ENCODE measurements at places on chromosomes 4 and X.

DNA sequence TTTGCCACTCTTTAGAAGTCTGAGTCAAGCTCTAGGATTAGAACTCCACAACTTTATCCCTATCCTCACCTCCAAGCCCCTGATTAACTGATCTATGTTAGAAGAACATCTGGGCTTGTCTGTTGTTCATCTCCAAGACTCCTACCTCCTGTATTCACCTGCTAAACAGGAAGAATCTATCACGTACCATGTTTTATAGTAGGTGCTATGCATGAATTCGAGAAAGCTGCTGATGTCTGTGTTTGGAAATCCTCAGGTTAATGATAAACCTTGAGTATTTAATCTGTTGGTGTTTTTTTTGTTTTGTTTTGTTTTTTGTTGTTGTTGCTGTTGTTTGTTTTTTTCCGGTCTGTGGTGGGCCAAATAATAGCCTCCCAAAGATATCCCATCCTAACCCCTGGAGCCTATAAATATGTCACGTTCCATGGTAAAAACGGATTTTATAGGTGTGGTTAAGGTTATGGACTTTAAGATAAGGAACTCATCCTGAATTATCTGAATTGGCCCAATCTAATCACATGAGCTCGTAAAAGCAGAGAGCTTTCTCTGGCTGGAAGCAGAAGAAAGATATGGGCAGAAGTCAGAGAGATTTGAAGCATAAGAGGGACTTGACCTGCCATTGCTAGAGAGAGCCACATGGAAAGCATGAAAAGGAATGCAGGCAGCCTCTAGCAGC, 101.2 kb upstream of the DUSP21 start:
- no peak for DNase-seq

GRCh38 chrX:123330229-123330942, 146.3 kb downstream of the GRIA3 start:
- peak; percentile 32 for DNase-seq

DNA sequence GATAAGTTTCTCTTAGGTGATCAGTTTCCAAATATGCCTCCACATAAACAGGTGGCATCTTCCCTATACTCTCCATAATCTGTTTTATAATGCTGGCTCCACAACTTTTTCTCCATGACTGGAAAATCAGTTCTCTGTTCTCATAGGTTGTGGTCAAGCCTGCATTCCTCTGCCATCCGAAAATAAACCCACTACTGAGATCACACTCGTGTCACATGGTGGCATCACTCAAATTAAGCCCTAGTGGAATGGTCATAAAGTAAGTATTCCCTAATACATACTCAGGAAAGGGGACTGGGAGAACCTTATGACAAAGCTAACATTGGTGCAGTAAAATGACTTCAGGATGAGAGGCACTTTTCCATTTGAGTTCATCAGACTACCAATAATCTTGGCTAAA, 37.6 kb downstream of the MAGED4B start:
- DNase-seq: no peak

DNA sequence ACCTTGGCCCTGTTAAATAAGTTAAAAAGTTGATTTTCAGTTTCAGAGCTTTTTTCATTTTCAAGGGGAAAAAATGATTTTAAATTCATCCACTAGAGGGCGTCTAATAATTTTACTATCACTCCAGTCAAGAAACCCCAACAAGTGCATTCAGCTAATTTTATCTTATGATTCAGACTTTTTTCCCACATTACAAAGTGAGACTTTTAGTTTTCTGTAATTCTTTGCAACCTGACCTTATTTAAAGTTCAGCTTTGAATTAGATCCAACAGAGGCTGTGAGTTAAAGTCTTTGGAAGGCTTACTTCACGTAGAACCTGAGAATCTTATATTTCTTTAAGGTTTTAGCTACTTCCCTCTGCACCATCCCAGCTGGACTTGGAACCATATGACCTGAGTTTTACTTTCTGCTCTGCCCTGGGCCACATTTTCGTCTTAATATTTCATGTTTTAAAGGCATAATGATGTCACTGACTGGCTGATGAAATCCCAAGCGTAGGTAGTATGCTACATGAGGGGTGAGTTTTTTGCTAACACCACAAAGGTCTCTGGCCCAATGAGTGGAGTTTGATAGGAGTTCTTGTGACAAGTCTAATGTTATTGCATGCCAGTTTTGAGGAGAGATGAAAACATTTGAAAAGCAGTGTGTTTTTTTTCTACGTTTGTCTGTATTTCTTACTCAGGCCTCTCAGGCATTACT, 7.2 kb downstream of the GNRHR start:
- DNase-seq: peak; percentile 78

- peak; percentile 38 for DNase-seq
Observed at GRCh38 chr4:1356181-1356998, 9.4 kb downstream of the UVSSA start.
